ENCODE measurements at places on chromosomes 6 and 20. TPM values are rescaled to one million over a fixed set of nuclear protein-coding genes. Genes with fewer than 3 reads are reported as not detected.

Gene RBPJL
- polyA plus RNA-seq, result not detected

Gene TREM1
- polyA plus RNA-seq, result not detected

Gene B3GAT2
- 0.03 TPM for polyA plus RNA-seq

Gene SRC
- 133 TPM for polyA plus RNA-seq

Gene BNIP5
- not detected for polyA plus RNA-seq

Gene PLCB1
- 1.0 TPM for polyA plus RNA-seq

Gene MLN
- polyA plus RNA-seq, result not detected

Gene WFDC2
- polyA plus RNA-seq, result not detected

Gene BACH2
- 0.01 TPM for polyA plus RNA-seq

Gene ADRM1
- 131 TPM for polyA plus RNA-seq

Gene SPAG4
- polyA plus RNA-seq, result 4.4 TPM

Gene RIPPLY2
- 0.89 TPM for polyA plus RNA-seq

Gene HLA-DOB
- 0.07 TPM for polyA plus RNA-seq

Gene THEMIS
- not detected for polyA plus RNA-seq

Gene CST2
- polyA plus RNA-seq, result not detected
